HepG2 (cell line): ENCODE measurements at places on chromosomes 5 and 9. TPM values are rescaled to one million over a fixed set of nuclear protein-coding genes. Genes with fewer than 3 reads are reported as not detected.

DNA sequence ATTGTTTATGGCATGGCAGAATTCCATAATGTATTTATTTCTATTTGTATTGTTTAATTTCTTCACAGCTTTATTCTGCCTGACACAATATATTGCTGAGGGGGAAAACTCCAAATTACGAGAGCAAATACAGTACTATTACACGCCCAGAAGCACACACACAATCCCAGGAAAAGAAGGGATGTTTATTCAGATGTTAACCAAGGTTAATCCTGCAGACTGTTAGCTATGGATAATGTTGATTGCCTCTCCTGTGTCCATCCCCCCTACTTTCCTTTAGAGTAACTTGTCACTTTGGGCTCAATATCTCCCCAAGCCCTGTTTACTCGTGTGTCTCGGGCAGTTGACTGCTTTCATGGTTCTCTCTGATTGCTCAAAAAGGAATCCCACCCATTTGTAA is 84.2 kb upstream of the ERCC6L2 start:
- H3K4me1 ChIP-seq, result peaks cover 17% of the 10 kb centered on the region
- no peak overlapping the region for H3K27ac ChIP-seq
- no peak overlapping the region for H3K4me3 ChIP-seq
- no peaks in the 10 kb centered on the region for H3K36me3 ChIP-seq

GRCh38 chr5:159341145-159341544 is 10.9 kb upstream of the IL12B start:
- no peak overlapping the region for H3K4me3 ChIP-seq
- H3K4me1 ChIP-seq, result peaks cover 10% of the 10 kb centered on the region
- no peak overlapping the region for H3K27ac ChIP-seq
- no peak for DNase-seq
- H3K36me3 ChIP-seq, result no peaks in the 10 kb centered on the region

DNA sequence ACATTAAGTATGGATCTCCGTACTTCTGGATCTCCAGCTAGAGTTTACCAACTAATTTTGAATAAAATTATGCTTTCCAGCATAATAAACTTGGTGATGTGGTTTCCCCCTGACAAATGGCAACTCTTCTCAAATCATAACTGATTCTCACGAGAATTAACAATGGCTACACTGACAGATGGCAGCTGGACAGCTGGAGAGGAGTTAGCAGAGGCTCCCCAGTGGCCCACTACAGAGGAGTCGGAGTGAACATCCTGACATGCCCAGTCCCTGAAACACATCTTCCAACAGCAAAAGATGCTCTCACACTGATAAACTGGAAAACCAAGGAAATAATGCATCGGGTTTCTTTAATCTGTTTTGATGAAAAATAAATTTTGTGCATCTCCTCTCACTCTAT is 239.6 kb downstream of the MAN2A1 start:
- no peak overlapping the region for H3K4me3 ChIP-seq
- DNase-seq, result no peak
- no peaks in the 10 kb centered on the region for H3K27me3 ChIP-seq
- H3K27ac ChIP-seq, result no peak overlapping the region

DNA sequence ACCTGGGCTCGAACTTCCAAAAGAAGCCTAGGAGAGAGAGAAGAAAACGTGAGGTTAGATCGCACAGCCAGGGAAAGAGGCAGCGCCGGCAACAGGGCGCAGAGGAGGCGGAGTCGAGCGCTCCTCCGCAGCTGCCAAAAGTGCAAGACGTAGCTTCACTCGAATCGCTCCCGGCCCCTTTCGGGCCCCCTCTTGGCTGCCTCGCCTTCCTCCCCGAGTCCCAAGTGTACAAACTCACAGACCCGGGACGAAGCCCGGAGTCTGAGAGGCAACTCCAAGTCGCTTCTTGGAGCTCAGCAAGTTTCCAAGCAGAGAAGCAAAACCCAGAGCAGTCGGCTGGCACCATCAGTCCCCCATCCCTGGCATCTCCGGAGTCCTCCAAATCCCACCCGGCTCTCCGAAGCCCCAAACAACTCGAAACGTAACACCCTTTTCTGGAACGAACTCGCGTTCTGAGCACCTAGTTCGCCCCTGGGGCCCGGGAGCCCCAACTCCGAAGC is 1.2 kb downstream of the MIER3 start:
- peaks cover 31% of the 10 kb centered on the region for H3K4me1 ChIP-seq
- H3K27me3 ChIP-seq, result no peaks in the 10 kb centered on the region; the same call in 2 of the 3 replicates

GRCh38 chr5:38208782-38209378 is 49.5 kb upstream of the EGFLAM start:
- peak; percentile 46 for DNase-seq
- no peaks in the 10 kb centered on the region for H3K27me3 ChIP-seq
- no peaks in the 10 kb centered on the region for H3K4me1 ChIP-seq
- no peak overlapping the region for H3K27ac ChIP-seq
- no peaks in the 10 kb centered on the region for H3K36me3 ChIP-seq

DNA sequence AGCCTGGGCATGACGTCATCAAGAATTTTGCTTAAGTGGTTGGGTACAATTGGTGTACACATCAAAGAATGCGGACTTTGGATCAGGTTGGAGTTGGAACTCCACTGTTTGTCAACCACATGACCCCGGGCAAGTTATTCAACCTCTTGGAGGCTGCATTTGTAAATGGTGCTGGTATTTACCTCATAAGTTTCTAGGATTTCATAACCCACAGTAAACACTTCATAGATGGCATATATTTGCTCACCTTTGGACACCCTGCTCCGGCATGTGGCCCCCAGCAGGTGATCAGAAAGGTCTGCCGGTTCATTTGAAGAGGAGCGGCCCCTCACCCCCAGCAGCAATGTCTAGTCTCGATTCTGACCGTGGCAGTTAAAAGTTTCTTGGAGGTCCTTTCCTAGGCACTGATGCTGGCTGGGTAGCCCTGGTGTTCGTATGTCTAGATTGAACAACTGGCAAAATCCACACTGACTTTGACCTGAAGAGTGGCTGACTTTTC is 60.6 kb downstream of the IL6ST start:
- no peaks in the 10 kb centered on the region for H3K27me3 ChIP-seq
- H3K36me3 ChIP-seq, result no peaks in the 10 kb centered on the region; the same call in 1 of the 2 replicates
- no peak overlapping the region for H3K4me3 ChIP-seq
- H3K27ac ChIP-seq, result peak overlapping the region; percentile 92
- H3K4me1 ChIP-seq, result peaks cover 69% of the 10 kb centered on the region
- peak; percentile 100 for DNase-seq

- H3K4me1 ChIP-seq, result no peaks in the 10 kb centered on the region
- H3K27me3 ChIP-seq, result 0 out of 3 replicates have a peak, but pooled peaks cover 3% of the 10 kb centered on the region
- no peak for DNase-seq
- no peaks in the 10 kb centered on the region for H3K36me3 ChIP-seq
Observed at GRCh38 chr5:16565118-16565517, 51.7 kb downstream of the RETREG1 start.

- peaks cover 5% of the 10 kb centered on the region; the same call in 2 of the 3 replicates for H3K36me3 ChIP-seq
- H3K4me1 ChIP-seq, result no peaks in the 10 kb centered on the region
- H3K4me3 ChIP-seq, result no peak overlapping the region
- no peak for DNase-seq
- H3K27me3 ChIP-seq, result no peaks in the 10 kb centered on the region
Observed at GRCh38 chr5:73007051-73007450, 51.2 kb downstream of the FCHO2 start.

DNA sequence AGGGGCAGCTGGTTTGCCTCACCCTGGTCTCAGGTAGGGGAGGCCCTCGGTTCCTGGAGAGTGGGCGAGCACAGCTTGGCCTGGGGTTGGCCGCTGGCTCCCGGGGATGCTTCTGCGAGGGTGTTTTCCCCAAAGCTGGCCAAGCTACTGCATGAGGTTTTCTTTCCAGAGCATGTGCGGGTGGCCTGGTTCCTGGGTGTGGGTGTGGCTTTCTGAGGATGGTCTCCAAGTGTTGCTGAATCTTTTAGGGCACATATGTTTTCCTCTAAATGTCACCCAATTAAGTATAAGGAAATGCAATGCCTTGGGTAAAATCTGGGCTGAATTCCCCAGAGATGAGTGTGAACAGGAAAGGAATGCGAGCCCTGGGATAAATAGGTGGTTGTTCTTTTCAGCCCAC is 115.8 kb upstream of the ICE1 start:
- no peaks in the 10 kb centered on the region for H3K4me1 ChIP-seq
- H3K36me3 ChIP-seq, result no peaks in the 10 kb centered on the region
- no peak overlapping the region for H3K4me3 ChIP-seq
- no peaks in the 10 kb centered on the region for H3K27me3 ChIP-seq

DNA sequence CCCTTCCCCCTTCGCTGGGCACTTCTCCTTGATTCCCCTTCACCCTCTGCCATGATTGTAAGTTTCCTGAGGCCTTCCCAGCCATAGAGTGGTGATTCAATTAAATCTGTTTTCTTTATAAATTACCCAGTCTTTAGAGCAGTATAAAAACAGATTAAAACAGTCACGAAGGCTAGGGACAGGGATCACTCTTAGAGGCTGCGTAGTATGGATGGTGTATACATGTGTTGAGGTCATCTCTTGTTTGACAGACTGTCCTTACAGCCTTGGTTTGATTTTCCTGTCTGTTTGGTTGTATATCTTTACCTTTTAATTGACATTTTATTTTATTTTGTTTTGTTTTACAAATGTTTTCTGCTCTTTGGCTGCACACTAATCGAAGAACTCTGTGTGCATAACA is 1155.7 kb upstream of the CDH18 start:
- DNase-seq, result no peak
- no peaks in the 10 kb centered on the region for H3K4me1 ChIP-seq
- H3K27ac ChIP-seq, result no peak overlapping the region
- no peak overlapping the region for H3K4me3 ChIP-seq
- H3K36me3 ChIP-seq, result no peaks in the 10 kb centered on the region

DNA sequence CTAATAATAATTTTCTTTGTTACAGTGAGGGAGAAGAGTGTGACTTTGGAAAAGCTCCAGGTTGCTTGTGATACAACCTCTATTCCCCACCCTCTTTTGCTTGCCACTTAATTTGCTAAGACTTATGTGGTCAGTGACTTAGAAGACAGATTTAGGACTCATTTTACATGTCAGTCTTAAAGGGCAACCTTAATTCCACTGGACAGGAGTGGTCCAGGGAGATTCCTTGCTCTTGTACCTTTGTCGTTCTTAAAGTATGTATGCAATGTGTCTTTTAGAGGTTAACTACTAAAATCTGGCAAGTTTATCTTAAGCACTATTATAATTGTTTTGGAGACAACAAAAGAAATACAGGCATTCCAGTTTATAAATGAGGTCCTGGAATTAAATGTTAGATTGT is 20.0 kb downstream of the SLC30A5 start:
- H3K36me3 ChIP-seq, result peaks cover 48% of the 10 kb centered on the region
- DNase-seq, result no peak
- no peak overlapping the region for H3K27ac ChIP-seq

DNA sequence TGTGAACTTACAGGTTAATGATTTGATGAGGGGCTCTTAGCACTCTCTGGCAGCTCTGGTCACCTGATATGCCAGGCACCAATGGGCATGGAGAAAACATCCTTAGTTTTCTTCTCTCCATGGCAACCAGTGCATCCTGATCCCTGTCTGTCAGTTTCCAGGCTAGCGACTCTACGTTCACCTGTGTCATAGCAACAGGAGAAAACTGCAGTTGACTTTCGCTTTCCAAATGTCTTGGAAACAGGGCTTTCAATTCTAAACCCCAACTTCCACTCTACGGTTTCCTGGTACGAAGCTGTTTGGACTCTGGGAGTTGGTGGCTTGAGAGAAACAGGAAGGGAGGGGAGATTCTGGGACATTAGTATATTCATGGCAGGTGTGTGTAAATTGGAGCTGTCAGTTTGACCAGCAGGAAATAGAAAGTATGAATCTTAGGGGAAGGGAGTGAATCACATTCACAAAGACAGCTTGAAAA is 74.4 kb downstream of the SLC28A3 start:
- peak; percentile 16 for DNase-seq
- no peaks in the 10 kb centered on the region; the same call in 1 of the 2 replicates for H3K27me3 ChIP-seq
- H3K4me3 ChIP-seq, result no peak overlapping the region
- no peaks in the 10 kb centered on the region for H3K4me1 ChIP-seq

DNA sequence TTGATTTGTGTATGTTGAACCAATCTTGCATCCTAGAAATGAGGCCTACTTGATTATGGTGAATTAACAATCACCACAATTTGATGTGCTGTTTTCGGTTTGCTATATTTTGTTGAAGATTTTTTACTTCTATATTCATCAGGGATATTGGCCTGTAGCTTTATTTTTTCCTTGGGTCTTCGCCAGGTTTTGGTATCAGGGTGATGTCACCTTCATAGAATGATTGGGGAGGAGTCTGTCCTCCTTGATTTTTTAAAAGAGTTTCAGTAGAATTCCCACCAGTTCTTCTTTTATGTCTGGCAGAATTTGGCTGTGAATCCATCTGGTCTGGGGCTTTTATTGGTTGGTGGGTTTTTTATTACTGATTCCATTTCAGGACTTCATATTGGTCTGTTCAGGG is 115.2 kb downstream of the CPLANE1 start:
- no peaks in the 10 kb centered on the region; the same call in 2 of the 3 replicates for H3K36me3 ChIP-seq
- H3K4me3 ChIP-seq, result no peak overlapping the region
- no peak overlapping the region for H3K27ac ChIP-seq
- no peaks in the 10 kb centered on the region for H3K27me3 ChIP-seq
- no peaks in the 10 kb centered on the region for H3K4me1 ChIP-seq

- H3K36me3 ChIP-seq, result no peaks in the 10 kb centered on the region
- no peak overlapping the region for H3K27ac ChIP-seq
- H3K4me3 ChIP-seq, result no peak overlapping the region
- no peaks in the 10 kb centered on the region for H3K27me3 ChIP-seq
Observed at GRCh38 chr9:84500826-84501225, 160.3 kb upstream of the SLC28A3 start.

- no peaks in the 10 kb centered on the region for H3K27me3 ChIP-seq
- no peak for DNase-seq
- no peak overlapping the region for H3K4me3 ChIP-seq
- no peaks in the 10 kb centered on the region for H3K36me3 ChIP-seq
- no peaks in the 10 kb centered on the region for H3K4me1 ChIP-seq
- H3K27ac ChIP-seq, result no peak overlapping the region
Observed at GRCh38 chr5:120684213-120684612, 220.1 kb downstream of the PRR16 start.

DNA sequence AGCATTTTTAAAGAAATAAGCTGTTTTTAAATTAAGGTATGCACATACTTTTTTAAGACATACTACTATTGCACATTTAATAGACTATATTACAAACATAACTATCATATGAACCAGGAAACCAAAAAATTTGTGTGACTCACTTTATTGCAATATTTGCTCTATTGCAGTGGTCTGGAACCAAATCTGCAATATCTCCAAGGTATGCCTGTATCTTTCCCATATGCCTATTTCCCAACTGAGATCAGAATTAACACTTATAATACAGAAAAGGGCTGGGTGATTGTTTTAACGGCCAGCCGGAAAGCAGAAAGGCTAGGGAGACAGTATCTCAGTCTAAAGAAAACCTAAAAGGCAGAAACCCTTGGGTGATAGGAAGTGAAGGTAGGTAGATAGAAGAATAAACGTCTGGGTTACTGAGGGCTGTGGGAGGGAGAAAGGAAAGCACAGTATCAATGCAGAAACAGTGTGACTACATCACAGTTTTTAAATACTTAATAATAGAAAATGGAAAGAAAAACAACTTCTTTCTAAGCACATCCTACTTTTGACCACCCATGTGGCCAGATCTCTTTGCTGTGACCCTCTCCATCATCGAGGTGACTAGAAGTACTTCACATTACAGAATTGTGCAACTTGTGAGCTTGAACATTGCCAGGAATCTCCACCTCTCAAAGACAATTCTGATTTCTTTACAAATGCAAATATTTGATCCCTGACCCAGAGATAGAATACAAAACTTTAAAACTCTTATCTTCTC is 126.4 kb downstream of the LPAR1 start:
- H3K4me3 ChIP-seq, result no peak overlapping the region
- H3K27ac ChIP-seq, result no peak overlapping the region
- no peaks in the 10 kb centered on the region for H3K27me3 ChIP-seq
- H3K4me1 ChIP-seq, result no peaks in the 10 kb centered on the region
- H3K36me3 ChIP-seq, result no peaks in the 10 kb centered on the region

TGFBI gene
- 138 and 275 TPM in 2 replicates for total RNA-seq

STOM gene
- total RNA-seq, result 26.0 and 43.6 TPM in 2 replicates

LHX3 gene
- total RNA-seq, result not detected in 2 replicates

MRPL41 gene
- total RNA-seq, result 48.9 and 54.0 TPM in 2 replicates

CRB2 gene
- total RNA-seq, result 0.14 and 0.29 TPM in 2 replicates
